CD4-positive, alpha-beta T cell treated with Interferon alpha-2 for 1 hour (primary cell): ENCODE measurements at places on chromosomes 1 and 21.
A peak's percentile ranks its signal among the peaks of the same experiment; 100 is the strongest.

DNA sequence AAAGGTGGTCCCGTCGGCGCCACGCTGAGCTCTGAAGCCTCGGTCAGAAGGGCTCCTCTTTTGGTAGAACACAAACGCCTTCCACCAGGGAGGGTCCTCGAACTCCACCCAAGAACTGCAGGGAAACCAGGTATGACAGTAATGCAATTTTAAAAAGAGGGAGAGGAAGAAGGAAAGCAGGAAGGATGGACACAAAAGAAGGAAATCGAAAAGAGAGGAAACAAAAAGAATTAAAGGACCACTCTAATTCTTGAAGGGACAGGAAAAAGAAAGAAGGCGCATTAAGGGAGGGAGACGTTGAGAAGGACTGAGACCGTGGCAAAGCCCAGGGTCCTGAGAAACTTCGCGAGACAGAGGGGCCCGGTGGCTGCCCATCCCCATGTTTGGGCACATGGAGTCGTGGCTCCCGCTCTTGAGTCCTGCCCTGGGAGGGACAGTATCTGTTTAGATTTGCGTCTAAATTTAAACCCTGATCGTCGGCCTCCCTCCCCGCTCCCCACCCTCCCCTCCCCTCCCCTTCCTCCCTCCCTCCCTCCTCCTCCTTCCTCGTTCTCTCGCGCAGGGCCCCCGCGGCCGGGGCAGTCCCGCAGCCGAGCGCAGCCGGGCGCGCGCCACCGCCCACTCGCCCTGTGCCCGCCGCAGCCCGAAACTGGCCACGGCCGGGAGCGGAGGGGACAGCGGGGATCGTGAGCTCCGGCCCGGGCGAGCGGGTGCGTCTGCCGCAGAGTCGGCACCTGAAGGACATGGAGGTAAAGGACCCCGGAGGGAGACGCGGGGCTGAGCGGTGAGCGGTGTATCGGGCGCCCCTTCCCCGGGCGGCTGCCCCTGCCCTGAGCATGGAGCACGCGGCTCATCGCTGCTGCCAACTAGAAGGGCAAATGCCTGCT lies at the start of gene RCSD1:
Gene RCSD1 (plus strand): TSS at position 552 of the 887 bp plus-strand sequence. CDS start 192 bp downstream, at position 744.
- peak; percentile 48 for DNase-seq

DNA sequence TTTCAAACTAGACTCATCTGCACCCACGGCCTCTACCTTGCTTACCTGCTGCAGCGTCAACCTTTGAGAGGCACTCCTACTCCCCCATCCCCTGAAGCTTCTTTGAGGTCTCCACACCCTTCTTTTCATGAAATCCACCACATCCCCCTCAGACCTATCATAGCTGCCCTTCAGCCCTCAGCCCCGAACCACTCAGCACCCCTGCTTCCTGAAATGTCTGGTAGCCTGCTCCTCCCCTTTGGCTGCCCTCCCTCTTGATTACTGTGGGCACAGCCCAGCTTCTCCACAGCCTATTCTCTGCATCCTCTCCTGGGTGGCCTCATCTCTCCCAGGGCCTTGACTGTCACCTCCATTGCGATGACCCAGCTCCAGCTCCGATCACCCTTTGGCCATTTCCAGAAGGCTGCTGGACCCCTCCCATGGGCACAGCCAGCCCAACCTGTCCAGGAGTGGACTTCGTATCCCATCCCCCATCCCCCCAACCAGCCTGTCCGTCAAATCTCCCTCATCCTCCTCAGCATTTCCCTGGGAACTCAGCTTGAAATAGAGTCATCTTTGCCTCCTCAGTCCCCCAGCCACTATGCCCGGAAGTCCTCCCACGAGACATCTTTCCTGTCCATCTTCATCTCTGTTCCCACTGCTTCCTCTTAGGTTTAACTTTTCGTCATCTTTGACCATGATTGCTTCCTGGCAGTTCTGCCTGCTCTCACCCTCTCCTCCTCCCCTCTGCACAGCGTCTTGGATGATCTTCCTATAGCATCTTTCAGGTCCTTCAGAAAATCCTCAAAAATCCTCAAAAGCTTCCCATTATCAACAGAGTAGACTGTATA lies 6.1 kb upstream of the ADORA1 start:
- no peak for DNase-seq

GRCh38 chr1:14440166-14440565 lies 158.3 kb upstream of the KAZN start:
- no peak for DNase-seq

GRCh38 chr1:162587347-162587746 lies 25.8 kb downstream of the UAP1 start:
- DNase-seq, result no peak

GRCh38 chr1:248111157-248111556 lies 16.2 kb downstream of the OR2L13 start:
- no peak for DNase-seq

- DNase-seq, result no peak
Observed at GRCh38 chr1:47003896-47004403, 19.5 kb upstream of the CYP4X1 start.

GRCh38 chr21:25273959-25274358 lies 333.3 kb downstream of the MRPL39 start:
- no peak for DNase-seq

- no peak for DNase-seq
Observed at GRCh38 chr21:44350773-44351481, 2.5 kb upstream of the TRPM2 start.

GRCh38 chr1:155971910-155972809 lies 6.2 kb downstream of the ARHGEF2 start:
- no peak for DNase-seq

DNA sequence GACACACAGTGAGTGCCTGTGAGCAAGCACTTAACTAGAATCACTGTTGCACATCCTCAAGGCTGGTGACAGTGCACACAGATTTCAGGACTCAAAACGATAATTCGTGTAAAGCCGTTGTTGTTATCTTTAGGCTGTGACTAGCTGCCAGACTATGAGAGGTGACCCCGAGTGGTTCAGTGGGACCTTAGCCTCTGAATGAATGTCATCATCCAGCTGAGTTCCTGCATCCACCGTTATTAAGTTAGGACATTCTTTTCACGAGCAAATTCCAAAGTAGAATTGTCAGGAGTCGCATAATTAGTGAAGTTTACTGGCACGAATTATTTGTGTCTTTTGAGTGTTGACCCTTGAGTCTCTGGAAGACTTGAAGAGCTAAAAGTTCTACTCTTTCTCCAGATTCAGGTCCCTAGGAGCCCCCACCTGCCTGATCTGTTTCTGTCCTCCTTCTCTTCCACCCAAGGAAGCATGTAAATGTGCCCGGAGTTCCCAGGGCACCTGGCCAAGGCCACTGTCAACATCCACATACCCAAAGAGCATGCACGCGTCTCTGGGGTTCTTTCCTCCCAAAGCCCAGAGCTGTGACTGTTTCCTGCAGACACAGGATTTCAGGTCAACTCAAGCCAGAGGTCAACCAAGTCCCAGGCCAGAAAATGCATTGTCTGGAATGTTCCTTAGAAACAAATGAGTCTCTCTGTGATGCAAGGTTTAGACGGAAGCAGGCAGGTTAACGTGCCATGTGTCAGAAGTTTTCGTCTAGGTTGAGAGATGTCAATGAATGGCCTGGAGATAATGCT lies 207.2 kb downstream of the TOMM20 start:
- DNase-seq, result no peak

GRCh38 chr1:160486453-160486852 lies 36.6 kb downstream of the SLAMF6 start:
- no peak for DNase-seq

DNA sequence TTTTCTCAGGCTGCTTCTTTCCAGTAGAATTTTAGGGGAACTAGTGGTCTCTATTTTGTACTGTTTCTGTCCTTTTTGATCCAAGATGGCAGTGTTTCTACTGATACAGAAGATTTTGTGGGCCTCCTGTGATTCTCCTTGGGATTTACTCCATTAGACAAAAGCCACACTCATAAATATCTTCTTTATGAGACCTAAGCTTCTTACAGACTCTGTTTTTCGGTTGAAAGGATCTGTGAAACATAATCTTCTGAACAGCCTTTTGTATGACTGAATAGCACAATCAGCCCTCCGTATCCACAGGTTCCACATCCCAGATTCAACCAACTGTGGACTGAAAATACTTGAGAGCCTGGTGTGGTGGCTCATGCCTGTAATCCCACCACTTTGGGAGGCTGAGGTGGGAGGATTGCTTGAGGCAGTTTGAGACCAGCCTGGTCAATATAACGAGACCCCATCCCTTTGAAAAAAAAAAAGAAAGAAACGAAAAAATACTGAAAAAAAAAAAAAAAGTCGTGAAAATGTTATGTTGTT lies 10.8 kb upstream of the PSMD4 start:
- DNase-seq, result no peak

- DNase-seq, result no peak
Observed at GRCh38 chr1:226549937-226550671, 1.5 kb downstream of the STUM start.

DNA sequence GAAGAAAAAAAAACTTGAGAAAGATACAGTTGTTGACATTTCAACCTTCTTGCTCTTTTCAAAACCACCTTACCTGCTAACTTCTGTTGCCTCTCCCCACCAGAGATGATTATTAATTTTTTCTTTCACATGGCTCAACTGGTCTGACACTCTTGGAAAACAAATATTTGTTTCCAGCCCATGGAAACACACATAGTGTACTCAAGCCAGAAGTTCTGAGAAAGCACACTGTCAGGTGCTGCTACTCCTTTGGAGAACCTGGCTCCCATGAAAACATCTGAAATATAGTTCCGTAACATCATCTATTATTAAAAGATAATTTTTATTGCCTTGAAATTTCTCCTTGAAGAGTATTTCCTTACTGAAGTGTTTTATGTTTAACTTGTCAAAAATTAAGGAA lies 145.0 kb upstream of the C1orf105 start:
- no peak for DNase-seq

DNA sequence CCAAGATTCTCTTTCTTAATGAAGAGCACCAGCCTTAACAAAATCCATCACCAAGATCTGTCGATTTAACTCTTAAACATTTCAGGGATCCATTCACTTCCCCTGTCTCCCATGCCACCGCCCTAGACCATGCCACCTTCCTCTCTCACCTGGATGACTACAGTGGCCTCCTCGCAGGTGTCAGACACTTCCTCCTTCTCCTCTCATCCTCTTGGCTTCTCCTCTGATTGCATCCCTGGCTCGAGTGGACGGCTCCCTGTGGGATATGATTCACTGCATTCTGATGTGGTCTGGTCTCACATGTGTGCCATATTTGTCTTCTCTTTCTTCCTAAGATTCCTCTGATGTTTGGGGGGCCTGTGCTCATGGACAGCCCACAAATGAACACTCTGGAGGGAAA lies 66.4 kb upstream of the KLHDC7A start:
- no peak for DNase-seq

GRCh38 chr1:93815366-93816110 lies 63.5 kb downstream of the DNTTIP2 start:
- DNase-seq, result no peak

DNA sequence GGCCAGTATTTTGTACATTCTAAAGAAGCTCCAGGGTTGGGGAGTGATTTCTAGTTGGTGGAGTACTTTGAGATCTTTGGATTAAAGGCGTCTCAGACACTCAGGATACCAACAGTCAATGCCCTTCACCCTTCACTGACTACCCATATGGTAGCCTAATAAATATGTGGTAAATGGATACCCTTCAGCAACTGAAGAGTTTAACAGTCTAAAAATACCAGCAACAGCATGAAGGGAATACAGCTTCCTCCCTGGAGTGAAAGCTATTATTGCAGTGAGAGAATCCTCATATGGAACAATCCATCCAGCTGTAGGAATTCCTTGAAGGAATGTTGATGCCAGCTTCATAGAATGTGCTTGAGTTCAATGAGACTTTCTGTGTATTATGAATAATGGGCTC lies 26.8 kb downstream of the DNAJC11 start:
- DNase-seq, result no peak

DNA sequence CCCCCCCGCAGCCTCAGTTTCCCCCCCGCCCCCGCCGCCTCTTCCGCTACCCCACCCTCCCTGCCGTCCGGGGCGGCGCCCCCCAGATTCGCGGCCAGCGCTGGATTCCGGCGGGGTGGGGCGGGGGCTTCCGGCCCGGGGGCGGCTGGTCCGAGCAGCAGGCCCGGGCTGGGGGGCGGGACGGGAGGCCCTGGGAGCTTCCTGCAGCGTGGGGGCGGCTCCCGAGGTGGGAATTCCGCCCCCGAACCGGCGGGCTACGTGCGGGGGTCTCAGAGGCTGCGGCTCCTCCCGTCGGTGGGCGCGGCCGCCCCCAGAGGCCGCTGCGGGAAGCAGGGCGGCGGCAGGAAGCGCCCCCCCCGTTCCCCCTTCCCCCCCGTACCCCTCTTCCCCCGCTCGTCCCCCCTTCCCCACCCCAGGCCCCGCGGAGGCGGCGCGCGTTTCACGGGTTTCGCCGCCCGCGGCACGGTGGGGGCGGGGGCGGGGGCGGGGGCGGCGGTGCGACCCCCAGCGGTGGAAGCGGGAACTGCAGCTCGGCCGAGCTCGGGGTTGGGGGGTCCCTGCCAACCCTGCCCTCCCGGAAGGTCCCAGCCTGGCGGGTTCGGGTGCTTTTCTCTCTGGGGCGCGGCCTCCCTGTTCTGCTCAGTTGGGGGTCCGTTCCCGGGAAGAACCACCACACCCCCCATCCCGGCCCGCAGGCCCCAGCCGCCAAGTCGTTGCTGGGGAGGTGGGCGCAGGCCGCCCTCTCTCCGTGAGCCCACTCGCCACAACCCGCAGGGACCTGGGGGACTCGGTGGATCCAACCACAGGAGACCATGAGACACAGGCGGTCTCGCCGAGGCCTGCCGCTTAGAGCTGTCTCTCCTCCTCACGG lies 76.3 kb downstream of the MORN1 start:
- DNase-seq, result peak; percentile 74

DNA sequence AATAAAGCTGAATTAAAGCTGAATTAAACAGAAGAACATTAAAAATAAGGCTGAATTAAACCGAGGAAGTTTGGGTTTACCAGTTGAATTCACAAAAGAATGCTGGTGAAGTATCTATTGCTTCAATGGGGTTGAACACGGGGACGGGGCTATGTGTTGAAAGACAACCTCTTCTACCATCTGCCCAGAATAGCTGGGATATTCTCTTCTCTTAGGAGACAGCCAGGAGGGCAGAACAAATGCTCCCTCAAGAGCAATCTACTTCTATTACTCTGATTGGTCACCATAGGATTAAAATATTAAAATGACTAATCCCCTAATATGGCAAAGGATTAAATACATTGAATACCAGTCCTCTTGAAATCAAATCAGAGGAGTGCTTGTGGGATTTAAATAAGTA lies 68.4 kb downstream of the LPGAT1 start:
- DNase-seq, result no peak

DNA sequence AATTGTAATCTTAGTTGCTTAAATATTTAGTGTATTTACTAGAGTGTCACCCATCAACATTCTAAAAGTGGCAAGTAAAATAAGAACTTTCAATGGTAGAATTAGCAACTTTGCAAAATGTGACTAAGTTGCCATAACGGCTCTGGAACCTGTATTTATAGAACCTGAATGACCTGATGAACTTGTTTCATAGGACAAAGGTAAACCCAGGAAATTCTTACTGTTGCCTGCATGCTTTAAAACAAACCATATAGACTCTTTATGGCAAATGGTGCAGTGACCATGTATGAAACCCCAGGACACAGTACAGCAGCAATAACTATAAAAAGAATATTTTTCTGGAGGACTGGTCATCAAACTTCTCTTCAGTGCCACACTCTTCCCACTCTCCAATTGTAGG lies 22.9 kb downstream of the AK2 start:
- DNase-seq, result no peak

- DNase-seq, result no peak
Observed at GRCh38 chr1:119911775-119912174, 15.5 kb upstream of the ADAM30 start.

- no peak for DNase-seq
Observed at GRCh38 chr1:40092706-40093639, 4.1 kb downstream of the PPT1 start.

GRCh38 chr1:68777851-68778250 lies 281.0 kb upstream of the DEPDC1 start:
- no peak for DNase-seq

GRCh38 chr1:38815903-38816627 lies 43.5 kb downstream of the RRAGC start:
- DNase-seq, result no peak
